ENCODE measurements at places on chromosomes 1 and 21. TPM values are rescaled to one million over a fixed set of nuclear protein-coding genes. Genes with fewer than 3 reads are reported as not detected.

Gene TMEM125
- total RNA-seq = not detected

DNA sequence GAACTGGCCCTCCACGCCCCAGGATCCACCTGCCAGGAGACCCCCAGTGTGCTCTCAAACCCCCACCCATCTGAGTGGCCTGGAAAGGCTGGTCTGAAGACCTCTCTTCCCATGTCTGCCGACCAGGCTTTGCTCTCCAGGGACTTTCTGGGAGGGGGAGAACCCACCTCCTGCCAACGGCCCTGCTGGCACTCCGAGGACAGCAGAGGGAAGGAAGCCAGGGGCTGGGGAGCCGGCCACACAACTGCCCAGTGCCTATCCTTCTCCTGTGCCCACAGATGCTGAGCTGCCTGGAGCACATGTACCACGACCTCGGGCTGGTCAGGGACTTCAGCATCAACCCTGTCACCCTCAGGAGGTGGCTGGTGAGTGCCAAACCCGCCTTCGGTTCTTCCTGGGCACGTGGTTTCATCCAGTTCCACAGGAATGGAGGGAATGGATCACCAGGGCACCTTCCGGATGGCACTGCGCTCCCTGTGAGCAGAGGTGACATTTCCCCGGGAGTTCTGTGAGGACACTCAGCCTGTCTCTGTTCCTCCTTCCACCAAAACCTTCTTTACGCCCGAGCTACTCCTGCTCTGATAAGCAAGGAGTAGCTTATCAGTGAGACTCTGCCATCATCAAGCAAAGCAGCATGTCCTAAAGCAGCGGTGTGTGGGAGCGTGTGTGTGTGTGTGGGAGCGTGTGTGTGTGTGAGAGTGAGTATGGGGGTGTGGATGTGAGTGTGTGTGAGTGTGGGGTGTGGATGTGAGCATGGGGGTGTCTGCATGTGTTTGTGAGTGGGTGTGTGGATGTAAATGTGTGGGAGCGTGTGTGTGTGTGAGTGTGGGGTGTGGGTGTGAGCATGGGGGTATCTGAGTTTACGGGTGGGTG is 105.5 kb downstream of the PDE9A start:
- no peak for DNase-seq

DNA sequence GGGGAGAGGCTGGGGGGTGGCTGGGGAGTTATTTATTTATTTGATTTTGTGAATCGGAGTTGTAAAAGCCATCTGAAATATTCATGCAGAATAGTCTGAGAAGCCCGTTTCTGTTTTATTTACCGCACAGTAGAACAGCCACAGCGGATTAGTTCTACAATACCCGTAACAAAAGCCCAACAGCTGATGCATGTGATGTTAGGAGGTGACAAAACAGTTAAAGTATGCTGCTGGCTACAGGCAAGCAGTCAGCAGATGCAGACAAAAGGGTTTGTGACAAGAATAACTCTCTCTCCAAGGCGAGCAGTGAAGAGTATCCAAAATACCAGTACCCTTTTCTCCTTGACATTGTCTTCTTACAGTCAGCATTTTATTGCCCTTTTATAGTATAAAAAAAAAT is 42.0 kb downstream of the PROX1 start:
- no peak for DNase-seq

DNA sequence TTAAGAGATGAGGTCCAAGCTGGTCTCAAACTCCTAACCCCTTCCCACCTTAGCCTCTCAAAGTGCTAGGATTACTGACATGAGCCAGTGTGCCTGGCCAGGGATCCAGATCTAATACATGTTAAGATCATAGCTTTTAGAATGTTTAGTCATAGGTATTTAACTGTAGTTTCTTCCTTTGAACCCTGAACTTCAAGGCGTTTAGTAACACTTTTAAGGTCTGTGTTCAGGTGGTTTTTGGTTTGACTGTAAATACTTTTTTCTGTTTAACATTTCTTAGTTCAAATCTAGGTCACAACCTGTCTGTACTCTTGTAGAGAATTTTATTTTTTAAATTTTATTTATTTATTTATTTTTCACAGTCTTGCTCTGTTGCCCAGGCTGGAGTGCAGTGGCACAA is 28.1 kb downstream of the RAP1A start:
- no peak for DNase-seq

- DNase-seq = no peak
These were observed 29.7 kb downstream of the NTMT2 start for GRCh38 chr1:170175484-170175883.

DNA sequence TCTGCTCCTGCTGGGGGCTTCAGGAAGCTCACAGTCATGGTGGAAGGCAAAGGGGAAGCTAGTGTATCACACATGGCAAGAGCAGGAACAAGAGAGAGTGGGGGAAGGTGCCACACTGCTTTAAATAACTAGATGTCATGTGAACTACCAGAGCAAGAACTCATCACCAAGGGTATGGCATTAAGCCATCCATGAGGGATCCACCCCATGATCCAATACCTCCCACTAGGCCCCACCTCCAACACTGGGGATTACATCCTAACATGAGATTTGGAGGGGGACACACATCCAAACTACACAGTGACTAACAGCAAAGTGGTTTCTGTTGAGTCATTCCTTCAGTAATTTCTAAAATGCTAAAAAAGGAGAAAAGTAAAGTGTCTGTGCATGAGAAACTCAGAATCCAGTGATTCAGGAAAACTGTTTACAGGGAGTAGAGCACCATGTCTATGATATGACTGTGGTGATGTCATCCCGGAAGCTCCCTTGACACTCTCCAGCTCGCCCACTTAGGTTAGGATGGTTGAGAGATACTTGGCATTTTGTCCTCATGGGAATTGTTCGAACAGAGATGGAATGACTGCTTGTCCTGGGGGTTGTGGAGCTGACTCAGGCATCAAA is 50.3 kb downstream of the CHD1L start:
- DNase-seq = peak; percentile 18

DNA sequence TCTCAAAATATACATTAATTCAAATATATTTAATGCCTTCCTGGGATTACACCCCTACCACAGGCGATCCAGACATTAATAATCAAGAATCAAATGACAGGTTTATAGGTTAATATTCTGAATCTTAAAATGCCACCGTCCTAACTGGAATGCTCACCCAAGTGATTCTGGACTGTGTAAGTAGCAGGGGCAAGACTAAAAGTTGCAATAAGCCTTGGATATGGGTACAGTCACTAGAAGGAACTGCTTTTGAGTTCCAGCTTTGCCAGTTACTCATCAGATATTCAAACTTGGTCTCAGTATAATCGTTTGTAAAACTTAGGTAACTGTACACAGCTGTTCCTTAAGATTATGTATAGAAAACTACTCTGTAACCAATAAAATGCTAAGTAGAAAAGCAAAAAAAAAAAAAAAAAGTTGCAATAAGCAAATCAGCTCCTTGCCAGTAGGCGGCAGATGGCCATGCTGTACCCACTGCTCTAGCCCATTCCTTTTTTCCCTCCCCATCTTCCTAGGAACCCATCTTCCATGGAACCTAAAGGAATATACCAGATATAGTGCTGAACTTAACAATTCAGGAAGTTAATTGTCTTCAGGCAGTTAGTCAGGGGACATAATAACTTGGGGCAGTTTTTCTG is 10.5 kb downstream of the RO60 start:
- DNase-seq = peak; percentile 26

Gene KRTAP19-1
- total RNA-seq = not detected

- no peak for DNase-seq
These were observed 17.5 kb downstream of the RUNX3 start for GRCh38 chr1:24912376-24913273.

DNA sequence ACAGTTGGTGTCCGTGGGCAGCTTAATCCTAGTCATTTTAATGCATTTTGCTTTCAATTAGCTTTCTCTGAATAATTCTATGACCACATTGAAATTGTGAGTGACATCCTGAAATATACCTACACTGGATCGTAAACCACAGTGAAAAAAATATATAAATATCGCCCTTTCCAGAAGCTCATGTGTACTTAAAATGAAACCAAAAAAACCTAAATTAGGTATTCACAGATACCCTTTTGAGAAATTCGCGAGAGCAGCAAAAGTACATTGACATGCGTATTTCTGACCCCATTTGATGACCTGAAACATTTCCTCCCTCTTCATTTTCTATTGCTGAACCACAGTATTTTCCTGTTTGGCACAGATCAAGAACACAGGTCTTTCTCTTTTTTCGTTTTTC is 253.8 kb downstream of the LTN1 start:
- peak; percentile 33 for DNase-seq

DNA sequence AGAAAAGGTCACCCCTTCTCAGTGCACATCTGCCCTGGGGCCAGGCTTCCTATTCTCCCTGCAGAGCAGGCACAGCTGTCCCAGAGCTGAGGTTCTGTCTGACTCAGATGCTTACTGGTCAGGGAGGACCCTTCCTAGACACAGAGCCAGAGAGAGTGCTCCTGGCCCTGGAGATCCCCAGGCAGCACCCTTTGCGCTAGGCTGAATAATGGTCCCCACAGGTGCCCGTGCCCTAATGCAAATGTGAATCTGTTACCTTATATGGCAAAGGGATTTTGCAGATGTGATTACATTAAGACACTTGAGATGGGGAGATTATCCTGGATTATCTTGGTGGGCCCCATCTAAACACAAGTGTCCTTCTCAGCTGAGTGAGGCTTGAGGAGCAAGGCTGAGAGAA is 2.6 kb upstream of the TNNI1 start:
- no peak for DNase-seq
